ENCODE measurements at places on chromosomes 12 and 14.

DNA sequence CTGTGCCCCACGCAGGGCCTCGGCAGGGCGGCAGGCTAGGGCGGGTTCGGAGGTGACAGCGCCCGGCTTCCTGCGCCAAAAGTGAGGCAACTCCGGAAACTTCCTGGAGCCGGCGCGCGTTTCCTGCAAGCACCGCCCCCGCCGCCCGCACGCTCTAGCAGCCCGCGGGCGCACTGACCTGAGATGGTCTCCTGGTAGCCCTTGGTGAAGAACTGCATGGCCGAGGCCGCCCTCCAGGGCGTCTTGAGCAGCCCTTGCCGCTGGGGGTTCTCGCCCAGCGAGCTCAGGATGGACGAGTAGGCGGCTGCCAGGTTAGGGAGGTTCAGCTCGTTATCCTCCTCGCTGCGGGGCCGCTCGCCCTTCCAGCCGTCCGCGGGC is 494 bp downstream of the GCH1 start:
- no peak for DNase-seq

DNA sequence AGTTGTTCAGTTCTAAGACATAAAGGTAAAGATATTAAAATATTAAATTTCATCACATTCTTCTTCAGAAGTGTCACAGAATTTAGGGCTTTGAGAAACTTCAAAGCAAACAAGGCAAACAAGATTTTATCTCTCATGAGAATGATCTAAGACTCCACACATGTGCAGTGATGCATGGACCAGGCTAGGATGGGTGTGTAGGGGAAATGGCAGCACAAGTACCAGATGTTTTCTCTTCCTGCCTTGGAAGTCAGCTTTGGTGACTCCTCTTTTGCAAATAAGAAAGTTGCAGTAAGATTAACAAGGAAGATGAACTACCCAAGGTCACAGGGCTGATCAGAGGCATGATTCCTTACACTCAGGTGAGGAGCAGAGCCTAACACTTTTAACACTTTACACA is 163.8 kb upstream of the LMNTD1 start:
- no peak for DNase-seq

DNA sequence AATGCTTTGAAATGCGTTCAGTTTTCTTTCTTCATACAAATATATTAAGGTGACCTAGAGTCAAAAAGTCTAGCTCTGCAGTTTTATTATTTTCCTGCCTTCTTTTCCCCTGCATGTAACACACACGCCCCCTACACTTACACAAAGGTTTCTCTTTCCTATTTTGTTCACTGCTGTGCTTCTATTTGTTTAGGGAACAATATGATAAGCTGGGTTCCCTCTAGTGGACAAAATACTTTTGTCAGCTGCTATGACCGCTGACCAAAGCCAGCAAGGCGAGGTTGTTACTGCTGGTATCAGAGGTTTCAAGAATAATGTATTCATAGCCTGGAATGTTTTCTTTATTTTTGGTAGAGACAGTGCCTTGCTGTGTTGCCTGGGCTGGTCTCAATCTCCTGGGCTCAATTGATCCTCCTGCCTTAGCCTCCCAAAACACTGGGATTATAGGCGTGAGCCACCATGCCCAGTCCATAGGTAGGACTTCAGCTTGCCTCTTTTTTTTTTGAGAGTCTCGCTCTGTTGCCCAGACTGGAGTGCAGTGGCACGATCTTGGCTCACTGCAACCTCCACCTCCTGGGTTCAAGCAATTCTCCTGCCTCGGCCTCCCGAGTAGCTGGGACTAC is 33.4 kb downstream of the FNTB start:
- DNase-seq: peak; percentile 16

DNA sequence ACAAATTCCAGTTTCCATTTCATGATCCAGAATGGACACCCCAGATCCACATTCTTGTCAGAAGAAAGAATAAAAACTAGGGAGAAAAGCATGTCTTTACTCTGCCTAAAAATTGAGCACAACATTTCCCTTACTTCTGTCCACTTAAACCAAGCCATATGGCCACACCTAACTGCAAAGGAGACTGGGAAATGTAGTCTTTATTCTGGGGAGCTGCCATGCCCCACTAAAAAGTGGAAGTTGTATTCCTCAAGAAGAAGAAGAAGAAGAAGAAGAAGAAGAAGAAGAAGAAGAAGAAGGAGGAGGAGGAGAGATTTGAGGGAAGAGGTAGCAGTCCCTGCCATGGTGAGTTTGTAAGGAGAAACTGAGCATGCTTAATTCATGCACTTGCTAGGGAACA is 84.5 kb downstream of the GPR65 start:
- no peak for DNase-seq

DNA sequence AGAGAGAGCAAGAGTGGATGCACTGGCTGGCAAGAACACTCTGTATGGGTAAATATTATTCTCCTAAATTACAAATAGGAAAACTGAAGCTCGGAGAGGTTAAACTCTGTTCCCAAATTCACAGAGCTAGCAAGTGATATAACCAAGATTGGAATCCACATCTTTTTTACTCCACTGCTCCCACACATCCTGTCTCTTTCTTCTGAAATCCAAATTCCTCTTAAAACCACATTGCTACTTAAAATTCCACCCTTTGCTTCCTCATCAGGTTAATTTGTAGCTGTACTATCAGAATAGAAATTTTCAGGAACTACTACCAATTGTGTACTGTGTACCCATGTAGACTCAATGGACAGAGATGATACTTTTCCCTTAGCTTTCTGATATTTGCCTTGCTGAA is 74.4 kb downstream of the ARMH4 start:
- no peak for DNase-seq
